ENCODE measurements at places on chromosomes 6 and 20.
A peak's percentile ranks its signal among the peaks of the same experiment; 100 is the strongest.

DNA sequence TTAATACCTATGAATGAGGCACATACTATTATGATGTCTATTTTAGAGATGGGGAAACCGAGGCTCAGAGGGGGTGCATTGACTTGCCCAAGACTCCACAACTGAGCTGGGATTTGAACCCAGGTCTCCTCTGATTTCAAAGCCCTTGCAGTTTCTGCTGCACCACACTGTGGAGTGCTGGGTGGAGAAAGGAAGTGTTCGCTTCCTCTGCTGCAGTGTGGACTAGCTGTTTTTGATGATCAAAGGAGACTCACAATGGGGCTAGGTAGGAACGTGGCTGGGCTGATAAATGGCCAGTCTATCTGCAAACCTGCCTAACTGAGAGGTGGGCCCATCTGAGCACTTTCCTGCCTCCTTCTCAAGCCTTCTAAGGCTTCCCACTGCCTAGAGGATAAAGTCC, 87.2 kb downstream of the CD40 start:
- DNase-seq = no peak

- peak; percentile 57 for DNase-seq
Measured at GRCh38 chr6:26097268-26097875, 10.1 kb downstream of the HFE start.

DNA sequence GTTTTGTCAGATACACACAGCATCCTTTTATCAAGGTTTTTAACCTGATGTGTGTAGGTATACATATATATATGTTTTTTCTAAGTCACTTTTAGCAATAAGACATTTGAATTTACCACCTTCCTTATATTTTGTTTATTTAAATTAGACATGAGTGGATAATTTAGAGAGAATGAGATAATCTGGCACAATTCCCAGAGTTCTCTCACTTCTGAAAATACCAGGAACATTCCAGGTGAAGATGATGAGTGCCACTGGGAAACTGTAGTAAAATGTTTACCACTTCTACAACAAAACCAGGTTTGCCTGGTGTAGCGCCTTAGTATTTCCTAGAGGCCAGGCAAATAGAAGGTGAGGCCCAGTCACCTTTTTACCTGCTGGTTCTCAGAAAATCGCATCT, 189.5 kb downstream of the TMEM242 start:
- no peak for DNase-seq

DNA sequence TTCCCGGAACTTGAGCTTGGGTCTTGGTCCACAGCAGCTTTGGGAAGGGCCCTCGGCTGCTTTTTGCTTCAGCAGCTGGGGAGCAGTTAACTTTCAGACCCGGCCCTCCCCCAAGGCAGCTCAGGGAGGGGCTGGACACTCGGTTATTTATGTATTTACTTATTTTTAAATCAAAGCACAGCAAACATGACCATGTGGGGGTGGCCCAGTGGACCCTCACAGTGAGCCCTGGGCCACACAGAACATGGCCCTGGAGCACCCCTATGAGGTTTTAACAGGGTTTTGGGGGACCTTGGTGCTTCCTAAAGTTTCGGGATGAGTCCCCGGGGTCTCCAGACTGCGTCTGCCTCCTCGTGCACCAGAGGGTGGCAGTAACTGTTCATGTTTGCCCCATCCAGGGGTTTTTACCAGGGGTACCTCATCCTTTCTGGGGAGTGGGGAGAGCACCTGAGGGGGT, 26.6 kb upstream of the NPBWR2 start:
- peak; percentile 48 for DNase-seq

DNA sequence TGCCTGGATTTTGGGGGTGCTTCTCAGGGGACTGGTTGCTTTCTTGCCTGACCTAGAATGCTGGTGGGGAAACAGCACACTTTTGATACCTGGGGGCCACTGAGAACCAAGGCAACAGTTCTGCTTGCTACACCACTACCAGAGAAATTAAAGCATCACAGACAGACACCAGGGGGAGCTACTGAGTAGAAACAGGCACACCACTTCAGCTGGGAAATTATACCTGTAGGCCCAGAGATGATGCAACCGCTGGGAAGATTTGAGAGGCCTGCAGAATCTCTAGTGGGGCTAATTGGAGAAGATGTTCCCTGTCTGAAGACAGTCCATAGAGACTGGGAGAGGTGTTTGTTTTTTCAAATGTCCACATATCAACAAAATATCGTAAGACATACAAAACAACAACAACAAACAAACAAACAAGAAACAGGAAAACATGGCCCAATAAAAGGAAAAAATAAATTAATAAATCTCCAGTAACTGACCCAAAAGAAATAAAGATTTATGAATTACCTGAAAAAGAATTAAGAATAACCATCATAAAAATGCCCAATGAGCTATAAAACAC, 129.4 kb upstream of the RIN2 start:
- peak; percentile 53 for DNase-seq

GRCh38 chr20:52688345-52688744, 283.8 kb upstream of the TSHZ2 start:
- DNase-seq = no peak

DNA sequence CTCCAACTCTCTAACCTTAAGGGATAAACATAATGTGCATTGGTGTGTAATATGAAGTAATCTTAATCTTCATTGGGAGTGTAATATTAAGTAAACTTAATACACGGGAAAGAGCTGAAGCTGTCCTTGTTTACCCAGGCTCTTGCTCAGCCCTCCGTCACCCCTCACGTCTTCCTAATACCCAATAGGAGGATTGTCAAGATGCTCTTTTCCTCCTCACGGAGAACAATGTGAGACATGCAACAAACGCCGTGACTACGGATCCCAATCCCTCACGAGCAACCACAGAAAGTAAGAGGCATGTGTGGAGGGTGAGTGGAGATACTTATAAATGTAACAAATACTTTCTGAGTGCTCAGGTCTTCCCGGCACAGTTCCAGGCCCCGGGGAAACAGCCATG, 11.0 kb downstream of the KIF16B start:
- DNase-seq = no peak

- no peak for DNase-seq
Measured at GRCh38 chr6:154917941-154918340, 77.2 kb upstream of the TIAM2 start.

All from NCI-H1092 treated with DMSO at 0.1 percent for 48 hours (cell line).